ENCODE measurements at places on chromosomes 3 and 15.

- peak; percentile 61 for DNase-seq
These were observed 735 bp downstream of the GOLGA8B start for GRCh38 chr15:34582461-34583371.

DNA sequence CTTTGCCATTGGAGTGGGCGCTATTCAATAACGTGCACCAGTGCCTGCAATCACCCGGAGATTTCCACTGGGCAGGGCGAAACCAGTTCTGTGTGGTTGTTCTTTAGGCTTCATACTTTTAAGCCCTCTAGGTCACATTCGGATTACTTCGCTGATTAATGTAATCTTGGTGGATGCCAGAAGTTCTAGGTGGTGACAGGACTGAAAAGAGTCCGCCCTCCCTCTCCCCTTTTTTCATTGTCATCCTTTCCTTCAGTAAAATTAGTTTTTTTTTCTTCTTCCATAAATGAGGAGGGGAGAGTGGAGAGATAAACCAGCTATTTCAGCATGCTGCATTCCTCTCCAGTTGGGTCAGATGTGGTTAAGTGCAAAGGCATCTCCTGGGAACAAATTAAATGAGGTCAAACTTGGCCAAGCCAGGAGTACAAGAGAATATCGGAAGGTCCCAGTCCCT, 2.3 kb upstream of the SLC2A2 start:
- DNase-seq, result no peak

DNA sequence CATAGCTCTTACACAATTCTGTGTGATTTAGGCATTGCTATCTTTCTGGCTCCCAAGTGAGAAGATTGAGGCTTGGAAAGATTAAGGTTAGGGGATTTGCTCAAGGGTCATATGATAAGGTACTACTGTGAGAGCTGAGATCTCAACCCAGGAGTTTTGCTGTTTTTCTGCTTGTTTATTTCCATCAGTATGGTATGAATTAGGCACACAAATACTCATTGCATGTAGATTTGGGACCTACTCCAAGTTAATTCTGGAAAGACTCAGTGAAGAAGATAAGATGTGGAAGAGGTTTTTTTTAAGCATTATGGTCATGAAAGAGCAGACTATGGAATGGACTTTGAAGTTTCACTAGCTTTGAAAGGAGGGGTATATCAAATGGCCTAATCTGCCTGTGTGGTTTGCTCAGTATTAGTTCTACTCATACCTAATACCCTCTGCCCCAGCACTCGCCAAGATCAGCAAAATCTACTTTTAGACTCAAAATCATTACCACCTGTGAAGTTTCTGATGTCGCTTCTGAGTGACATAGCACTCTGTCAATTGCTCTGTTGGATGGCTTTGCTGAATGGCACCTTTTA, 12.5 kb downstream of the MBNL1 start:
- DNase-seq, result no peak

DNA sequence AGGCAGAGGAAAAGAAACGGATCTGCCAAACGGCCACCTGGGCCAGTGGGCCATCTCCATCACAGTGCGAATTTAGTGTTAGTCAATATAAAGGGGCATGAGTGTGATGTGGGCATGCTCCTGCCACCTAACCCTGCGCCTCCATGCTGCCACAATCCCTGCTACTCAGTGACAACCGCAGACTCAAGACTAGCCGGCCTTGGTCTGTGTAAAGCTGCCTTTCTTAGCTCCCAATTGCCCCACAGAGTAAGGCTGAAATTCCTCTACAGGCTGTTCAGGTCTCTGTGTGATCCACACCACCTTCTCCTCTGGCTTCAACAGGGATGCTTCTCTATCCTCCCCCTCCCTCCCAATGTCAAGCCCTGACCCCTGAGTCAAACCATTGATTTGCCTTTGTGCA, 269.7 kb downstream of the XXYLT1 start:
- no peak for DNase-seq

DNA sequence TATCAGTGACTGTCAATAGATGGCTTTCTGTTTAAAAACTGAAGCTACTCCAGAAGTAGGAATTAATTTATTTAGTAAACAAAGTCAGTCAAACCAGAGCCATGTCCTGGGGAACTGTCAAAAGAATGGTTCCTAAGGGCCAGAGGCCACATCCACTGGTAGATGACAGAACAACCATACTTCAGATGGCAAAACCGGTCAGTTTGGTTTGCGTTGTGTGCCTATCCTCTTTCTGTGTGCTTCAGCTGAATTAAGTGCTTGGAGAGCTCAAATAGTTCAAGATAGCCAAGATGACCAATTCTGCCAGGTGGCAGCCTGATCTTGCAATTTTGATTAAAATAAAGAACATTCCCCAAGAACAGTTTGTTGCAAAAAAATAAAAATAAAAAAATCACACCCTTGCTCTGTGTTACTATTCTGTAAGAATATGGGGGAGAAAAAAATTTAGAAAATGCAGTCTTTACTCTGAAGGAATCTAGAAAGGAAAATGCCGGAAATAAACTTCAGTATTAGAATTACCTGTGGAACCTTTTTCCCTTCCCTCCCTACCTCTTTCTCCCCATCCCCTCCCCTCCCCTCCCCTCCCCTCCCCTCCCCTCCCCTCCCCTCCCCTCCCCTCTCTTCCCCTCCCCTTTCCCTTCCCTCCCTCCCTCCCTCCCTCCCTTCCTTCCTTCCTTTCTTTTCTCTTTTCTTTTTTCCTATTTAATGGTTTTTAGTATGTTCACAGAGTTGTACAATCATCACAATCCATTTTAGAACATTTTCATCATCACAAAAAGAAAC, 2.5 kb downstream of the MAP3K13 start:
- no peak for DNase-seq

DNA sequence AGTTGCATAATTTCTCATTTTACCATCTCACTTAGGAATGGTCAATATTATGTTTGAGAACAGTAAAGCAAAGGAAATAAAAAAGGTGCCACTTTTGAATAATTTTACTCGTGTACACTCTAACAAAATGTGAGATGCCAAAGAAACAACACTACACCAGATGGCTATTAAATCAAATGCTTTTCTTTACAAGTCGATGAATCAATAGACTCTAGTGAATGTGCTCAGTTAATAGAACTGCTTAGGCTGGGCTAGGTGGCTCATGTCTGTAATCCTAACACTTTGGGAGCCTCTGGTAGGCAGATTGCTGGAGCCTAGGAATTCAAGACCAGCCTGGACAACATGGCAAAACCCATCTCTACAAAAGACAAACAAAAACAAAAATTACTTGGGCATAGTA, 87.9 kb downstream of the ZNF609 start:
- no peak for DNase-seq

- DNase-seq, result no peak
These were observed 56.4 kb upstream of the KCNMB2 start for GRCh38 chr3:178479860-178480259.

Data from activated naive CD4-positive, alpha-beta T cell treated with anti-CD3 and anti-CD28 coated beads, Interleukin-2, amount 50 U/mL, for 72 hours (primary cell).